Mesothelial cell of epicardium (in vitro differentiated cells): ENCODE measurements at places on chromosomes 1 and 21. TPM values are rescaled to one million over a fixed set of nuclear protein-coding genes. Genes with fewer than 3 reads are reported as not detected.

ACTN2 gene
- 1.7 to 2.2 TPM (median 1.9 TPM) in 3 replicates for total RNA-seq

MPL gene
- 0.50 to 0.53 TPM in 2 of 3 replicates, not detected in the other for total RNA-seq

- DNase-seq: no peak
Measured at GRCh38 chr1:227765261-227766014, 30.2 kb downstream of the SNAP47 start.

- no peak for DNase-seq
Measured at GRCh38 chr1:155989242-155990004, 11.1 kb upstream of the ARHGEF2 start.

GRCh38 chr21:32532636-32533035 lies 52.7 kb downstream of the TCP10L start:
- DNase-seq: no peak

- DNase-seq: no peak
Measured at GRCh38 chr1:159872891-159873290, 10.4 kb upstream of the VSIG8 start.
